Osteoblast (primary cell): ENCODE measurements at places on chromosomes 6 and 20. TPM values are rescaled to one million over a fixed set of nuclear protein-coding genes. Genes with fewer than 3 reads are reported as not detected.

Gene RAET1G
- 1.5 and 1.8 TPM in 2 replicates for total RNA-seq

Gene FAM162B
- 0.36 TPM in 1 of 2 replicates, not detected in the other for total RNA-seq

Gene HLA-DMB
- total RNA-seq, result 2.2 and 8.3 TPM in 2 replicates

Gene ULBP2
- total RNA-seq, result 2.5 and 3.2 TPM in 2 replicates

Gene ADGRG6
- under 0.01 and 0.36 TPM in 2 replicates for total RNA-seq

Gene TREML2
- total RNA-seq, result not detected in 2 replicates

Gene DBNDD2
- total RNA-seq, result 8.7 and 13.0 TPM in 2 replicates

Gene LAMA4
- total RNA-seq, result 260 and 456 TPM in 2 replicates

Gene KCNK5
- total RNA-seq, result not detected in 2 replicates

Gene GNRH2
- total RNA-seq, result 0.29 TPM in 1 of 2 replicates, not detected in the other

Gene TGM3
- total RNA-seq, result not detected in 2 replicates

Gene HLA-DOB
- total RNA-seq, result 0.36 TPM in 1 of 2 replicates, not detected in the other

Gene BFSP1
- 1.8 and 2.9 TPM in 2 replicates for total RNA-seq

Gene ARMC12
- 0.36 and 0.59 TPM in 2 replicates for total RNA-seq

Gene SAPCD1
- total RNA-seq, result 0.59 and 1.4 TPM in 2 replicates

Gene LYRM2
- total RNA-seq, result 24.6 and 28.0 TPM in 2 replicates

- H3K4me3 ChIP-seq, result no peak overlapping the region
- H3K36me3 ChIP-seq, result no peaks in the 10 kb centered on the region
- no peaks in the 10 kb centered on the region for H3K4me1 ChIP-seq
- no peak for DNase-seq
- H3K27me3 ChIP-seq, result peaks cover 21% of the 10 kb centered on the region
Measured at GRCh38 chr20:44361021-44361420, 5.5 kb downstream of the HNF4A start.

DNA sequence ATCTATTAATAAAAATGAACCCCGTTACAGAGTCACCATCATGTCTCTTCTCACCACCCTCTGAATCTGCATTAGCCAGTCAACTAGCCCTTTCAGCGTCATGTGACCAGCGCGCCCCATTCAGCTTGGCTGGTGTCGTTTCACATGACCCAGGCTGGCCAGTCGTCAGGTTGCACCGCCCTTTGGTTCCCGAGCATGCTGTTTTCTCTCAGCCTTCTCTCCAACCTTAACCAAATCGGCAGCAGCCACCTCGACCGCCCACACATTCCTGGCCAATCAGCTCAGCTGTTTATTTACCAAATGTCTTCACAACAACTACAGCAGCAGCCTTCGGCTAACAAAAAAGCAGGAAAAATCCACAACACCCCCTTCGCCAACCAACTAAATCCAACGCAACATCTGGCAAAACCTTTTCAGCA is 5.6 kb downstream of the SRSF3 start:
- H3K36me3 ChIP-seq, result peaks cover 87% of the 10 kb centered on the region
- DNase-seq, result peak; percentile 21
- peaks cover 65% of the 10 kb centered on the region for H3K4me1 ChIP-seq

- H3K27ac ChIP-seq, result no peak overlapping the region
- H3K4me3 ChIP-seq, result peak overlapping the region; percentile 62
- H3K27me3 ChIP-seq, result no peaks in the 10 kb centered on the region
Measured at GRCh38 chr6:141728330-141728729, 404.4 kb upstream of the GJE1 start.

GRCh38 chr6:147654103-147654845 is 145.8 kb downstream of the SAMD5 start:
- no peaks in the 10 kb centered on the region for H3K4me1 ChIP-seq
- no peak overlapping the region for H3K27ac ChIP-seq
- H3K27me3 ChIP-seq, result no peaks in the 10 kb centered on the region
- DNase-seq, result no peak

- DNase-seq, result no peak
- no peak overlapping the region for H3K27ac ChIP-seq
- peaks cover 43% of the 10 kb centered on the region for H3K27me3 ChIP-seq
- no peaks in the 10 kb centered on the region for H3K36me3 ChIP-seq
- no peaks in the 10 kb centered on the region for H3K4me1 ChIP-seq
Measured at GRCh38 chr20:40690836-40691565, 2.0 kb upstream of the MAFB start.

- no peaks in the 10 kb centered on the region for H3K36me3 ChIP-seq
- no peak overlapping the region for H3K27ac ChIP-seq
- H3K4me1 ChIP-seq, result peaks cover 10% of the 10 kb centered on the region
- H3K27me3 ChIP-seq, result no peaks in the 10 kb centered on the region
- H3K4me3 ChIP-seq, result no peak overlapping the region
- DNase-seq, result no peak
Measured at GRCh38 chr6:28945349-28945748, 21.6 kb upstream of the TRIM27 start.

DNA sequence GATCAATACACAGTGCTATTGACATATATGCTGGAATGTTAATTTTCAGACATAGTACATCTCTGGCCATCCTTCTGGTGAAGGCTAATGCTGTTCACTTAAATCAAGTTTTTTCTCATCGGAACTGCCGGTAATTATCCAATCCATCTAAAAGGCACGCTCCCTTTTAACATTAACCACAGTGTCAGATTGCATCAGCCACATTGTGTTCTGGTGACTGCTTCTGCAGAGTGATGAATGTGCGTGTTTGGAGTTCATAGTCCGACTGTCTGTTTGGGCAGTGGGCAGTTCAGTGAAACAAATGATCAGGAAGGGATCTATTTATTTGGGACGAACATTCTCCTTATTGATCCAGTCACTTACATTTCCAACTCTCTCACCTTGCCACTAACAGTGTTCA is 49.5 kb downstream of the SOBP start:
- H3K4me1 ChIP-seq, result no peaks in the 10 kb centered on the region
- H3K27me3 ChIP-seq, result peaks cover 2% of the 10 kb centered on the region
- no peak for DNase-seq
- no peaks in the 10 kb centered on the region for H3K36me3 ChIP-seq
- no peak overlapping the region for H3K4me3 ChIP-seq
- no peak overlapping the region for H3K27ac ChIP-seq

GRCh38 chr6:160180706-160181105 is 59.1 kb downstream of the SLC22A1 start:
- no peak overlapping the region for H3K27ac ChIP-seq
- no peak overlapping the region for H3K4me3 ChIP-seq
- DNase-seq, result no peak
- peaks cover 13% of the 10 kb centered on the region for H3K4me1 ChIP-seq

DNA sequence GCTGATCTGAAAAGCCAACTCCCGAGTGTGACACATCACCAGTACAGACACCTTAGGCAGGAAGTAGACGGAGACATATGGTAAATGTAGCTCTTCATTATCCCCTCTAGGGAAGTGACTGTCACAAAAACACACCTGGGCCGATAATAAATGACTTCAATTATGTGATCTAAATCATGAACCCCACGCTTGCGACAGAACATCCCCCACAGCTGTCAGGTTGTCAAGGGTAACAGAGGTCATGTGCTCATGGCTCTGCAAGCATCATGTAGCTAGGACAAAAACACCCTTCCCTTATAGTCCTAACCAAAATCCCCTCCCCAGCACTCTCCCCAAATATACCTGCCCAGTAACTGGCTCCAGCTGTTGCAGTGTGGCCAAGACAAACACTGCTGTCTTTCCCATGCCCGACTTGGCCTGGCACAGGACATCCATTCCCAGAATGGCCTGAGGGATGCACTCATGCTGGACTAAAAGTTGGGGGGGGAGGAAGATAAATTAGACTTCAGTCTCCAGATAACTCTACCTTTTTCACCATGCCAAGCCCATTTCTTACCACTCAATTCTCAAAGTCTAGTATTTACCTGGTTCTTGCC is 2.9 kb downstream of the DDX39B start:
- peak overlapping the region; percentile 99 for H3K27ac ChIP-seq
- peak overlapping the region; percentile 95 for H3K4me3 ChIP-seq
- H3K36me3 ChIP-seq, result peaks cover 66% of the 10 kb centered on the region
- no peaks in the 10 kb centered on the region for H3K27me3 ChIP-seq
- peaks cover 23% of the 10 kb centered on the region for H3K4me1 ChIP-seq

DNA sequence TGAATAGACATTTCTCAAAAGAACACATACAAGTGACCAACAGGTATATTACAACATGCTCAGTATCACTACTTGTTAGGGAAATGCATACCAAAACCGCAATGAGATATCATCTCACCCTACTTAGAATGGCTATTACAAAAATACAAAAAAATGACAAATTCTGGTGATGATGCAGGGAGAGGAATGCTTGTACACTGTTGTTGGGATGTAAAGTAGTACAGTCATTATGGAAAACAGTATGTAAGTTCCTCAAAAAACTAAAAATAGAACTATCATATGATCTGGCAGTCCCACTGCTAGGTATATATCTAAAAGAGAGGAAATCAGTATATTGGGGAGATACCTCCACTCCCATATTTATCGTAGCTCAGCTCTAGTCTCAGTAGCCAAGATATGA is 10.9 kb upstream of the SLC17A5 start:
- DNase-seq, result no peak
- no peak overlapping the region for H3K27ac ChIP-seq

- H3K27me3 ChIP-seq, result peaks cover 2% of the 10 kb centered on the region
- no peak for DNase-seq
- H3K27ac ChIP-seq, result no peak overlapping the region
- peaks cover 9% of the 10 kb centered on the region for H3K4me1 ChIP-seq
- H3K4me3 ChIP-seq, result no peak overlapping the region
Measured at GRCh38 chr20:17733767-17734304, 34.1 kb downstream of the BANF2 start.

DNA sequence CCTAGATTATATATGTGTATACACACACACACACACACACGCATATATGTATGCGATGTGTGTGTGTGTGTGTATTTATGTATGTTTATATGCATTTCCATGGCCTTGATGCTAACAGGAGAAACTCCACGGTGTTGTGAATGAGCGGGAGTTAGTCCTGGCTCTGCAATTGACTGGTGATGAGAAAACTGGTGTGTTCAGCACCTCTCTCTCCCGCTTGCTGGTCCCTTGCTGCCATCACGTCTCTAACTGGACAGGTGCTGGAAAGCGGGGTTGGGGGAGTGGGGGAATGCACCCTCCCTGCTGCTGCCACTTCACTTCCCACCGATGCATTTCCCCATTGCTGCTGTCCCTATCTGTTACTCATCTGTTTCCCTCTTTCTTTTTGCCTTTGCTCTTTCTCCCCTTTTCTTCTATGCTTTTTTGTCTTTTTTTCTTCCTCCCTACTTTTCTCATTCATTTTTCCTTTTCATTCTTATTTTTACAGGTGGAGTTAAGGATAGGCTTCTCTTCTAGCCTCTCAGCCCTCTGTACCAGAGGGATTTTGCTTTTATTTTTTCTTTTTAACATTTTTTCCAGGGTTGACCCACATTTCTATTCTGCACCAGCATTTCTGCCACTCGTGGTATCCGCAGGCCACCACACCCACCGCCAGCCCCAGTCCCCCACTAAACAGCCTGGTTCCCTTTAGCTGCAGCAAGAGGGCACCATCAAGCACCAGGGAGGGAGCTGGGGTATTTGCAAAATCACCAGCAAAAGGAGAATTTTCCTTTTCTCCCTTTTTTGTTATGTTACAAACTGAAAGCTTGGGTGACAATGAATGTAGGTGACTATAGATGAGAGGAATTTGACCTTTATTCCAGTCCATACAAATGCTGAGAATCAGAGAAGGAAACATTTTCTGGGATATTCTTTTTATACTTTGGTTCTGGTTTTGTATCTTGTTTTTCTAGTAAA is 115.6 kb downstream of the TCP11 start:
- H3K36me3 ChIP-seq, result no peaks in the 10 kb centered on the region
- H3K27me3 ChIP-seq, result no peaks in the 10 kb centered on the region
- peak; percentile 34 for DNase-seq
- no peak overlapping the region for H3K4me3 ChIP-seq
- no peak overlapping the region for H3K27ac ChIP-seq

DNA sequence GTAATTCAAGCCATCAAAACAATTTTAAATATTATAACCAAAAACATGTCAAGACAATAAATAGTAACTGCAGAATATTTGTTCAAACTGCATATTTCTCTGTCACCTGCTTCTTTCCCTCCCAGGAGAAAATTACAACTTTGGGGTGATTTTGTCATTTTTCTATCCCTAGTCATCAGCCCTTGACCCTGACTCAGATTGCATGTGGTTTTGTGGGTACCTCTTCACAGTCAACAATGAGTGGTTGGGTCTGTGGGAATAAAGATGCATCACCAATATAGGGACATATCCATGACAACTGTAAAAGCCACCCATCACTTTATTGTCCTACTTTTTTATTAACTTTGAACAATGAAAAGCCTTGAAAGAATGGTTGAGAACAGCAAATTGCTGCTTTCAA is 7.3 kb downstream of the COL10A1 start:
- H3K27me3 ChIP-seq, result no peaks in the 10 kb centered on the region
- H3K27ac ChIP-seq, result no peak overlapping the region
- H3K4me1 ChIP-seq, result no peaks in the 10 kb centered on the region

- peak overlapping the region; percentile 80 for H3K27ac ChIP-seq
- H3K36me3 ChIP-seq, result no peaks in the 10 kb centered on the region
- peaks cover 11% of the 10 kb centered on the region for H3K4me1 ChIP-seq
- peak; percentile 82 for DNase-seq
Measured at GRCh38 chr6:7691675-7692452, 34.0 kb upstream of the BMP6 start.

DNA sequence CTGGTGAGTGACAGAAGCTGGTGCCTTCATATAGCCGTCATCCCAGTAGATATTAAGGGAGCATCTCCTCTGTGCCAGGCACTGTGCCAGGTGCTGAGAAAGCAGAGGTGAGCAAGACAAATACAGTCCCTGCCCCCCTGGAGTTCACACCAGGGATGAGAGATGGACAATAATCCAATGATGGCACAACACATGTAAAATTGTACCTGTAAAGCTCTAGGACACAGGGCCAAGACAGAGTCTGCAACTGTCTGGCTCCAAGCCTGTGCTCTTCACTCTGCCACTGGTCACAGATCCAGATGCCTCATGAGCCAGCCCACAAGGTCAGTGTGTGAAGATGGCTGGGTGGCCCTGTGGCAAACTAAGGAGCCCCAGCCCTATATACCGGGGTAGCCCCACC is 133.8 kb downstream of the EYA2 start:
- no peaks in the 10 kb centered on the region for H3K36me3 ChIP-seq
- no peak overlapping the region for H3K27ac ChIP-seq

DNA sequence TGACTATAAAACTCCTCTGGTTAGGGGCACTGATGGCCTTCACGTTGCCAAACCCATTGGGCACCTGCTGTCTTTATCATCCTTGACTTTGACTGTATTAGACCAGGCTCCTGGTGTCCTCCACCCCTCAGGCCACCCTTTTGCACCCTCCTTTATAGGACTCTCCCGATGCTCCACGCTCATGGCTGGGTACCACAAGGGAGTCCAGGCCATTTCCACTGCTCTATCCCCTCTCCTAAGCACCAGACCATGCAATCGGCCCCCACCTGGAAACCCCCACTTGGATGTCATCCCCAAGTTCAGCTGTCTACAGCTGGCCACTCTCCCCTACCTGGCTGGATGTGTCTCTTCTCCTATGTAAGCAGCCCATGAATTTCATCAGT is 115.2 kb downstream of the TOX2 start:
- H3K4me3 ChIP-seq, result no peak overlapping the region
- DNase-seq, result no peak
- no peak overlapping the region for H3K27ac ChIP-seq
- peaks cover 4% of the 10 kb centered on the region for H3K4me1 ChIP-seq
- H3K27me3 ChIP-seq, result peaks cover 17% of the 10 kb centered on the region

- no peak overlapping the region for H3K27ac ChIP-seq
- H3K27me3 ChIP-seq, result no peaks in the 10 kb centered on the region
- H3K4me3 ChIP-seq, result no peak overlapping the region
- H3K36me3 ChIP-seq, result peaks cover 3% of the 10 kb centered on the region
Measured at GRCh38 chr6:143339223-143339622, 111.3 kb downstream of the ADAT2 start.

GRCh38 chr20:36196676-36197075 is 39.6 kb upstream of the AAR2 start:
- H3K4me1 ChIP-seq, result no peaks in the 10 kb centered on the region
- no peaks in the 10 kb centered on the region for H3K27me3 ChIP-seq
- DNase-seq, result peak; percentile 74

- peak; percentile 88 for DNase-seq
- no peaks in the 10 kb centered on the region for H3K36me3 ChIP-seq
- H3K4me3 ChIP-seq, result no peak overlapping the region
- no peaks in the 10 kb centered on the region for H3K27me3 ChIP-seq
- peaks cover 44% of the 10 kb centered on the region for H3K4me1 ChIP-seq
Measured at GRCh38 chr6:155377061-155377460, 62.8 kb upstream of the TFB1M start.
